SK-N-MC (cell line): ENCODE measurements at places on chromosomes 2 and 18.

GRCh38 chr2:182031956-182032355, 46.3 kb downstream of the PPP1R1C start:
- no peak for DNase-seq

DNA sequence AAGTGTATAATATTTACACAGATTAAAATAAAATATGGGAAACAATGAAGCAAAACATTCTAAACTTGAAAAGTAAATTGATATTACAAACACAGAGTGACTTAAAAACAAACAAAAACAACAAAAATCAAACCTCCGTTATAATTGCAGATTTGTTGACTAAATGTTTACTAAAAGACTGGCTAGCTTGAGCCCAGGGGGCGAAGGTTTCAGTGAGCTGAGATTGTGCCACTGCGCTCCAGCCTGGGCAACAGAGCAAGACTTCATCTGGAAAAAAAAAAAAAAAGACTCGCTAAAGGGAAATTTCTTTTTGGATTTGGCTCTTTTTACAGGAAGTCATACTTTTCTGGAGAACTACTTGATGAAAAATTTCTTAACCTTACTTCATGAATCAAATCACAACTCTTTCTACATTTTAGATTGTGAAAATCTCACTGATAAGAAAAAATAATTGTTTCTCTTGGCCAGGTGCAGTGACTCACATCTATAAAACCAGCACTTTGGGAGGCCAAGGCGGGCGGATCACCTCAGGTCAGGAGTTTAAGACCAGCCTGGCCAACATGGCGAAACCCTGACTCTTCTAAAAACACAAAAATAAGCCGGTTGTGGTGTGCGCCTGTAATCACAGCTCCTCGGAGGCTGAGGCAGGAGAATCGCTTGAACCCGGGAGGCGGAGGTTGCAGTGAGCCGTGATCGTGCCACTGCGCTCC, 9.7 kb downstream of the TFPI start:
- no peak for DNase-seq

GRCh38 chr18:53843763-53844162, 380.7 kb downstream of the MBD2 start:
- DNase-seq, result no peak

- peak; percentile 2 for DNase-seq
Observed at GRCh38 chr18:50009773-50010335, 185.1 kb downstream of the MYO5B start.

DNA sequence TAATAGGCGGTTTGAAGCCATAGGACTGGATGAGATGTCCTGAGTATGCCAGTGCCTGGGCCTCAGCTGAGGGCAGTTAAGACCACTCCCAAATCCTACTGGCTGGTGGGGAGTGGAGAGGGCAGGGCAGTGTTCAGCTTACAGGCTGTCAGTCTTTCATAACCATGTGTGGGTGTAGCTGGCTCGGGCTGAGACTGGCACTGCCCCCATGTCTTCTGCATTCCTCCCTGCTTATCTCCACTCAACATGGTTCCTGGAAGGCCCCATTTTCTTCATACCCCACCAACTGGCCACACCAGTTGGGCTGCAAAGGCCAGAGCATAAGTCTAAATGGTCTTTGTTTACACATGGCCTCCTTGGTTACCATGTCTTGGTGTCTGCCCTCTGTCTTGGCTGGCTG, 17.2 kb upstream of the IL37 start:
- DNase-seq, result no peak

- DNase-seq, result no peak
Observed at GRCh38 chr2:138209009-138209408, 244.7 kb downstream of the HNMT start.

- DNase-seq, result no peak
Observed at GRCh38 chr2:238171575-238172187, 12.9 kb downstream of the ERFE start.

GRCh38 chr18:60668583-60668982, 296.0 kb upstream of the MC4R start:
- DNase-seq, result no peak

GRCh38 chr2:115303-115702, 69.0 kb upstream of the FAM110C start:
- DNase-seq, result no peak

DNA sequence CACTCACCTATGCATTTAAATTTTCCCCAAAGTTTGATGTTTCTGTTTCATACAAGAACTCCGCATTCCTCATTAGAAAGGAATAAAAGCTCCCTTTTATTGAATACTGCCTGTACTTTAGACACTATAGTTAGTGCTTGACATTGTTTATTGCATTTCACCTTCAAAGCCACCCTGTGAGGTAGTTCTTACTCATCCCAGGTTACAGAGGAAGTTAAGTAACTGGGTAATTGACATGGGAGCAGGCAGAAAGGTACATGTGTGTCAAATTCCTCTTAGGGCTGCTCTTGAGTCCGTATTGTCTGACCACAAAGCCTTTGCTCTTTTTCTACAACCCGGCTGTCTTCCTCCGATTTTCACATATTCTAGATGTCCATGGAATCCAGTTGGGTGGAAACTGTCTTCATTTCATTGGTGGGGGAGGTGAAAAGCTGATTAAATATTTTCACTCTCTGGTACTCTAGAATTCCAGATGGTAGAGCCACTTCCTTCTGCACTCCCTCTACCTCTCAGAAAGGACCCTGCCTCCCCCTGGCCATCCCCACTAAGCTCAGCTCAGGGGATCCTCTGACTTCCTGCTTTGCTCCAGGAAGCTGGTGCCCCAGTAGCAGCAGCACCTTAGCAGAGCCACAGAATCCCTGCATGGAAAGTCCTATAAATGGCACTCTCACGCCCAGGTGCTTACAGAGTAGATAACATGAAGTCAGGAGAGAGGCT, 319.2 kb downstream of the LRATD1 start:
- DNase-seq, result no peak

DNA sequence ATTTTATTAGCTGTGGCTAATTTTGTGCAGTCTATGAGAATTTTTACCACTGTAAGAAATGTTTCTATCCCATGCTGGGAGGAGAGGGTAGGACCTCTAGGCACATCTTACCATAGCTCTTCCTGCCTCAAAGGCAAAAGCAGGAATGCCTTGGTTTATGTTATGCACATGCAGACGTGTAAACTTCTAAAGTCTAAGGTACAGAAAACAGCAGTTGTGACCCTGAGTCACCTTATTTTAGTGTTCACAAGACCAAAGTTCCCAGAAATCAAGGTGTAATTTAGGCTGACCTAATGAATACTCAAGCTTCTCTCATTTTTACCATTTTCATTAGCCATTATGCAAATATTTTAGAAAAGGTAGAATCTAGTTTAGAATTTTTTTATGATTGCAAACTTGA, 15.4 kb upstream of the WIPF1 start:
- no peak for DNase-seq

DNA sequence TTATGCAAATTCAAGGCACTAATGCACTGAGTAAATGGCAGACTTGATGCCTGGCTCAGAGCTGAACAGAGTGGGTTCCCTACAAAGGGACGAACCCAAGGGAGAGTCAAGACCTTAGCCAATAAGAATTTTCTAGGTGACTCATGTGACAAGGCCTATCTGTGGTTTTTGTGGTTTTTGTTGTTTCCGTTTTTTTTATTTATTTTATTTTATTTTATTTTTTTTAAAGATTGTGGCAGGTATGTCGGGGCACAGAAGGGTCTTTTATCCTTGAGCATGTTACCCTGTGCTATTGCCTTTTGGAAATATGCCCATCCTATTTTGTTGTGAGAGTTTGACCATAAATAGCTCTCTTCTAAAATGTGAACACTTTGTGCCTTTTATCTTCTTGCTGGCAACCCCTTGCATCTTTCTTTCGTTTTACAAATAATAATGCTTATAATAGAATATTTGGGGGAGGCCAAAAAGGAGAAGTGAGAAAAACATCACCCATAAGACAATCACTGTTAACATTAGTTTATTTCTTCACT, 113.4 kb upstream of the AQP4 start:
- no peak for DNase-seq

- DNase-seq, result no peak
Observed at GRCh38 chr2:112483042-112483473, 1.1 kb downstream of the TTL start.

DNA sequence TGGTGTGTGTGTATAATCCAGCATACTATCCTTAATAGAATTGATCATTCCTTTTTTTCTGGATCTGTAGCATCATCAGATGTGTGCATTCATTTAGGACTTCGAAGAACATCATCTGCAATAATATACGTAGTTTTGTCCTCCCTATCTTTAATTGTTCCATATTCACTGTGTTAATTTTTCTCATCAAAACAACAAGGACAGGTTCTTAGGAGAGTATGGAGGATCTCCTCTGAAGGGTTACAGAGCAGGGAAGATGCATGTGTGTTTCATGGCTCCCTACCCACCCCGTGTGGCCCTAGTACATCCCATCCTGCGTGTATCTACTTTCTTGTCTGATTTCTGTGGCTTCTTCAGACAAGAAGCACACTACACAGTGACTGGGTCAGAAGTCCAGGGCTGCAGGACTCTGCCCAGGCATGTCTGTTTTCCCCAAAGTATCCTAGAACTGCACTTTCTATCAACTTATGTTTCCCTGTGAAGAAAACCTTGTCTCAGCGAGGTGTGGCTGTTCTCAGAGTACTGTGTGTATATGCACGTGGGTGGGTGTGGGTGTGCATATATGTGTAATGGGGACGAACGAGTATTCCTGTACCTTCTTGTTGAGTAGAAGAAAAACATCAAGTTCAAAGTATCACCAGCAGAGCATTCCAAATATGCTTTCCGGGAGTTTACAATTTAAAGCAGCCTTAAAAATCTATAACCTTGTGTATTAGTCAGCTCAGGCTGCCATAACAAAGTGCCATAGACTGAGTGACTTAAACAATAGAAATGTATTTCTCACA, 220.4 kb upstream of the FOSL2 start:
- DNase-seq, result no peak

DNA sequence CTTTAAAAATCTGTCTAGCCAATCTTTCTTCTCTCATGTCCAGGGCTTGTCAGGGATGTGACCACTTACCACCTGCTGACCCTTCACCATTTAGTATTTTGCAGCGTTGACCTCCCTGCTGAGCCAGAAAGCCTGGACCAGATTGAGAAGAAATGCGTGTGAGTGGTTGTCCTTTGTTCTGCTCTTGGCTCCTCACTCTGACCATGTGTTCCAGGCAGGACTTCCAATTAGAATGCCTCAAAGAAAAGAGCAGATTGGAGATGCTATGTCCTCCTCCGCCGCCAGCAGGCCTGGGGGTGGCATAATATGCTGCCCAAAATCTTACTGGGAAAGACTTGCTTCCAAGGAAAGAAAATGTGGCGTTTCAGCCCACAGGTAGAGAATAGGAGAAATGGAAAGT, 894.1 kb downstream of the SLC4A3 start:
- DNase-seq, result no peak

DNA sequence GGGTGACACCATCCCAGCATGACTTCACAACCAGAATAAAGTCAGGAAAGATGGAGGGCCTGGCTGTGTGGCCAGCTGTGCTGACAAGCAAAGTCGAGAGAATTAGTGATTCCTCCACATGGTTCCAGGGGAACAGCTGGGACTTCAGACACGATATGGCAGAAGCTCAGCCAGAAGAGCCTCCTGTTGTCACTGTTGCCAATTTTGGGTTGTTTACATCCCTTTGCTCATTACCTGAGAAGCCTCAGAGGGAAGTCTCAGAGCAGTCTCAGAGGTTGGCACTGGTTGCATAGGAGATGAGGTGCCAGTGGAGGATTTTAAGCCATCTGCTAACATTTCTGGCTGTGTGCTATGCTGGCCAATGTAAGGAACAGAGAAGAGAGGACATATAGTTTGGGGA, 16.0 kb downstream of the LINC00305 start:
- no peak for DNase-seq

GRCh38 chr2:216645636-216645950, 12.4 kb downstream of the IGFBP2 start:
- DNase-seq, result no peak

- no peak for DNase-seq
Observed at GRCh38 chr2:102483086-102483485, 10.1 kb downstream of the SLC9A4 start.

DNA sequence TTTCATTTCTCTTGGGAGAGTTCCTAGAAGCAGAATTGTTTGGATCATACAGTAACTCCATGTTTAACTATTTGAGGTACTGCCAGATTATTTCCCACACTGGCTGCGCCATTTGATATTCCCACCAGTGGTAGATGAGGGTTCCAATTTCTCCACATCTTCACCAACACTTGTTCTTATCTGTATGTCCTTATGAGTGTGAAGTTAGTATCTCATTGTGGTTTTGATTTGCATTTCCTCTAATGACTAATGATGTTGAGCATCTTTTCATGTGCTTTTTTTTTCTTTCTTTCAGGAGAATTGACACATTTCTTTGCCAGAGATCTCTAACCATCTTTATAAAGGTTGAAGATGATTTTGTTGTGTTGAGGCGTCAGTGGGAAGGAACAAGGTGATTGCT, 4.1 kb upstream of the MGAT5 start:
- no peak for DNase-seq

- no peak for DNase-seq
Observed at GRCh38 chr2:210086292-210086691, 83.9 kb downstream of the RPE start.

DNA sequence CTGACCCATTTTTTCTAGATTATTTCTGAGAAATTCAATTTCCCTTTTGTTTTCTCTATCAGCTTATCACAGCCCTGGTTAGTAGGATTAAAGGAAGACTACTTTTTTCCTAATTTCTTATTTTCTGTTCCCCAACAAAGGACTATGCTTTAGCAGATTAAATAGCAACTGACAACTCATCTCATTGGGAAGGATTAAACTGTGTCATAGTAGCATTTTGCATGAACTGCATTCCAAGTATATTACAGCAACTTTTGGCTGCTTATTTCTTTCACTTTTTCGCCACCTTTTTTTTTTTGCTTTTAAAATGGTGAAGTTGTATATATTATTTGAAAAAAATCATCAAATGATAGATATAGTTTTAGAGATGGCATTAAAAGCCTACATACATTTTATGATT, 570.3 kb downstream of the FBXO15 start:
- DNase-seq, result no peak

- no peak for DNase-seq
Observed at GRCh38 chr2:61943251-61943650, 37.8 kb downstream of the COMMD1 start.

GRCh38 chr2:169080250-169081069, 11.1 kb downstream of the DHRS9 start:
- no peak for DNase-seq

- DNase-seq, result no peak
Observed at GRCh38 chr2:10873171-10873570, 38.6 kb upstream of the KCNF1 start.

DNA sequence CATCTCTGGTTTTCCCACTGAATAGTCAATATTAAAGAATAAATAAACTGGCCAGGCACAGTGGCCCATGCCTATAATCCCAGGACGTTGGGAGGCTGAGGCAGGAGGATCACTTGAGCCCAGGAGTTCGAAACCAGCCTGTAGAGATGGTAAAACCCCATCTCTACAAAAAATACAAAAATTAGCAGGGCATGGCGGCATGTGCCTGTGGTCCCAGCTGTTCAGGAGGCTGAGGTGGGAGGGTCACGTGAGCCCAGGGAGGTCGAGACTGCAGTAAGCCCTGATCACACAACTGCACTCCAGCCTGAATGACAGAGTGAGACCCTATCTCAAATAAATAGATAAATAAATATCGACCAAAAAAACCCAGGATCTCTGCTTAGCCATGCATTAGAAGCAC, 50.2 kb upstream of the BIN1 start:
- no peak for DNase-seq
